ENCODE measurements at places on chromosomes 12 and 14.
A peak's percentile ranks its signal among the peaks of the same experiment; 100 is the strongest.

DNA sequence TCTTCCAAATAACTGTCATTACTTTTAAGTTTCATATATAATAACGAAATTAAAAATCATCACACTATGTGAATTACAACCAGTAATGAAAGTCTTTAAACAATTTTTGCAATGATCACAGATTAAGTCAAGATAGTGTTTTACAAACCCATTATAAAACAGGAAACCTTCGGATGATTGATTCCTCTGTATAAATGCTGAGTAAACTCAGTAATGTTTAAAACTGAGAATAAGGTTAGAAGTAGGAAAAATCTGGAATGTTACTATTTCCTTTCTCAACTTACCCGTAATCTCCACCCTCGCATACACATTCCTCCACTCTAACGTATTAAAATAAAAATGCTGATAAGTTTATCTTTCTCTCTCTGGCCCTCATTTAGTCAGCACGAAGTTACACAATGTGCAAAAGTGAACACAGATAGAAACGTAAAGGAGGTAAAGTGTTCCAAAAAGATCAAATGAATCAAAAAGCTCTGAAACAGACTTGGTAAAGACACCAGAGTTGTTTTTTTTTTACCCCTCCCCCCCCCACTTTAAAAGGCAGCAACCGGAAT is 1.6 kb downstream of the ZFC3H1 start:
- DNase-seq: no peak

- no peak for DNase-seq
Observed at GRCh38 chr14:30874999-30875787, 834 bp downstream of the COCH start.

DNA sequence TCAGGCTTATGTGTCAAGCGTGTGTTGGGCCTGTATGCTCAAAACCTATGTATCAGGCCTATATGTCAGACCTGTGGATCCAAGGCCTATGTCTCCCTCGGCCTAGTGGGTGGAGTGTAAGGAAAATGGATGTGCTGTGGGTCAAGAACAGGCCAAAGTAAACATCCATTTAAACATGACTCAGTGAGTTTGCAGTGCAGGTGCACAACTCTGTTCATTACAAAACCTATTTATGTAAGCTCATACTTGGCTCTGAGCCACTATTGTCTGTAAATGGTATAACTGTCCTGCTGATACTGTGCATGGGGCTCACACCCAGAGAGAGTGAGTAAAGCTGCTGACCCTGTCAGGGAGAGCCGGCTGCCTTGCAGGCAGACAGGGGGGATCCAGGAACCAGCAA is 249.7 kb upstream of the AVPR1A start:
- peak; percentile 63 for DNase-seq

DNA sequence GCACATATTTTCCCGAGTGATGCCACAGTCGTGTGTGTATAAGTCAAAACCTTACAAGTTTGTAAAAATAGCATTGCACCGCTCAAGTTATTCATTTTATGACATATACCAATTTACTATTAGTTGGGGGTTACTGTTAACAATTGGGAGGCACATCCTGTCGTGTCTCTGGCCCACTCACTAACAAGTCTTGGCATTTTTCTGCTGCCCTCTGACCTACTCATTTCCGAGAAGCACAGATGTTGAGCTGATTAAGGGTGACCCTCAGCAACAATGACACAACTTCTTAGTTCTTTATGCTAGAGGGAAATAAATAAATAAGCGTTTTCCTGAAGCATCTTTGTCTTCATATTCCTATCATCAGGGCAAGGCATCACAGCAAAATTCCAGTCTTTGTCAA is 6.8 kb upstream of the ATG14 start:
- no peak for DNase-seq

DNA sequence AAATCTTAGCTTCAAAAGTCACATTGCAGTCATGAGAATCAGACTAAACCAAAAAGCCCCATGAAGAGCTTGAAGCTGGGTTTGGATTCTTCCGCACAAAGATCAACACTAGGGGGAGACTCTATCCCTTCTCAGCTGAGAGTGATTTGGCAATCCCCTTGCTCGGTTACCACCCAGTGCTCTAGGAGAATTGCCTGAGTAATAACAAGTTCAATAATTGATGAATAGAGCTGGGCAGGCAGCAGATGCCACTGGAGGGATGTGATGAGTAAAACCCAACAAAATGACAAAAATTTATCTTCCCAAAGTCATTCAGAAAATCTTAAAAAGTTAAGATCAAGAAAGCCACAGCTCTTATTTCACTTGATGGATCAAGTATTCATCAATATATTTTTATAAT is 185.6 kb upstream of the ARID2 start:
- peak; percentile 72 for DNase-seq

- DNase-seq: no peak
Observed at GRCh38 chr14:103099081-103099732, 4.7 kb downstream of the EXOC3L4 start.

DNA sequence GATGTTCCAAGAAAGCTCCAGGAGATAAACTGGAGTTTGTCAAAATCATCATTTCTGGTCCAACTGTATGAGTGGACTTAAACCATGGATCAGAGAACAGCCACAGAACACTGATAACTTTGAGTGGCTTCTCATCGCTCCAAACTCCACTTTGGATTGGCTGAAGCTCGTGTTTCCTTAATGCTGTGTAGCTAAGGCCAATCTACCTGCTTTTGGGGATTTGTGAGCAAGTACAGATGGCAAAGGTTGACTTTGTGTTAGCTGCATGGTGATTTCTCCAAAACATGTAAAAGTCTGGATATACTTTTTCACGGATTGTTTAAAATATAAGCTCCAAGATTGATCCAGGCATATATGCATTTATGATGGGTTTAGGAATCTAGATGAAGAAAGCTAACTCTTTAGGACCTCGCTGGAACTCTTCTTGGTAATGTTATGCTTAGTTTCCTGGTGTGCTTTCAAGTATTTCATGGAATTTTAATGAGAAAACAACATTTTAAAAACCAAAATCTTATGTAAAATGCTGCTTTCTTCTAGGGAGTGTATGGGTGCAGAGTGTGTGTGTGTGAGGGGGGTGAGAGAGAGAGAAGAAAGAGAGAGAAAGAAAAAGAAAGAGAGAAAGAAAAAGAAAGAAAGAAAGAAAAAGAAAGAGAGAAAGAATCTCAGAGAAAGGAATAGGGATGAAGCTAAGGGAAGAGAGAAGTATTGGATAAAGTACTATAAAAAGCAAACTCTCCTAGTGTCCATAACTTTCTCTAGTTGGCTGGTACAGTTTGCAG is 11.6 kb upstream of the PAX9 start:
- DNase-seq: no peak

GRCh38 chr14:65926504-65926903 is 514.0 kb downstream of the FUT8 start:
- DNase-seq: no peak

- DNase-seq: peak; percentile 67
Observed at GRCh38 chr14:20719777-20720176, 25.9 kb upstream of the EDDM3A start.

Measured in LoVo (cell line).